GM12878 (cell line): ENCODE measurements at places on chromosomes 2 and 18. TPM values are rescaled to one million over a fixed set of nuclear protein-coding genes. Genes with fewer than 3 reads are reported as not detected.
A peak's percentile ranks its signal among the peaks of the same experiment; 100 is the strongest.

The M1AP gene
- polyA plus RNA-seq, result not detected in 2 replicates

The AP1S3 gene
- 14.3 and 14.6 TPM in 2 replicates for polyA plus RNA-seq

The VWA3B gene
- polyA plus RNA-seq, result 0.24 and 0.47 TPM in 2 replicates

The AQP12B gene
- polyA plus RNA-seq, result not detected in 2 replicates

The PROM2 gene
- polyA plus RNA-seq, result not detected in 2 replicates

The NT5C1B gene
- 0.40 and 0.41 TPM in 2 replicates for polyA plus RNA-seq

The OR6B2 gene
- polyA plus RNA-seq, result not detected in 2 replicates

The C2orf80 gene
- not detected in 2 replicates for polyA plus RNA-seq

The STK11IP gene
- 11.3 and 14.9 TPM in 2 replicates for polyA plus RNA-seq

The FAM237A gene
- polyA plus RNA-seq, result not detected in 2 replicates

The IL1RN gene
- polyA plus RNA-seq, result not detected in 2 replicates

The MAP3K19 gene
- polyA plus RNA-seq, result not detected in 2 replicates

The ATP6V1B1 gene
- polyA plus RNA-seq, result not detected in 2 replicates

The TMEM178A gene
- not detected in 2 replicates for polyA plus RNA-seq

The ADCYAP1 gene
- not detected in 2 replicates for polyA plus RNA-seq

DNA sequence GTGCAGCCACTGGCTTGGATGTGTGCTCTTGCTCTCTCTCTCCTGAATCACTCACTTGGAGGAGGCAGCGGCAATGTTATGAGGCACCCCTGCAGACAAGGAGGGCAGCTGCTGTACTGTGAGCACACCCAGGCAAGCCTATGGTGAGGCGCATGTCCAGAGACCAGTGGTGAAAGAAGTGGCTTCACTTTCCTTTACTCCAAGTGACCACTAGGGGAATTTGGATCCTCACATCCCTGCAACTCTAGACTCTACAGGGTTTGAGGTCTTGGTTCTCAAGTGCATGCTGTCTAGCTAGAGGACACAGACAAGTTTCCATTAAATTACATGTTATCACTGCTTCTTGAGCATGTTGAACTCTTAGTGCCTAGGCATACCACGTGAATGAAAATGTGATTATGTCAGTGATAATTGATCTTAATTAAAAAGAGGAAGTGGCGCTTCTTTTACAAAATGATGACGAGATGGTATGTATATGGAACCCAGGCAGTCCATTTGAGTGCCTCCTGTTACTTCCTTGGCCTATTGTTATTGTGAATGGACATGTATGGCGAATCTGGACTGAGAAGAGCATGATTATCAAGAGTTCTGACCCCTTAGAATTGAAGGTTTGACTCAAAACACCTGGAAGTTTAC is 181.0 kb upstream of the CDH2 start:
- no peak overlapping the region for H3K4me3 ChIP-seq
- H3K36me3 ChIP-seq, result no peaks in the 10 kb centered on the region
- H3K27ac ChIP-seq, result no peak overlapping the region
- H3K27me3 ChIP-seq, result no peaks in the 10 kb centered on the region
- DNase-seq, result no peak

DNA sequence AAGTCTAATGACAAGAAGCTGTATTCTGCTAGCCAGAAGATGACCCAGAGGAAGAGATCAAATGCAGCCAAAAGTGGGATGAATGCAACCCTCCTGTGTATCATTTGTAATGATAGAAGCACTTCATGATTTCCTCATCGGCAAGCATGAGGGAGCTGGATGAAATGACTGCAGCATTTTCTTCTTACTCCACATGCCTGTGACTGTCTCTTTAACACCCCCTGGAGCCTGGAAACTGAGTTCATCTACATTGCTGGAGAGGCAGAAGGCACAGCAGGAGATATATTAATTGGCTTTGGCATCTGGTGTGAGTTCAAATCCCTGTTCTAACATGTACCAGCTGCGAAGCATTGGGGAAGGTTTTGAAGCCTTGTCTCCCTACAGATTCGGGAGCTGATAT is 37.7 kb downstream of the ID2 start:
- H3K4me3 ChIP-seq, result no peak overlapping the region
- no peak for DNase-seq
- H3K27me3 ChIP-seq, result no peaks in the 10 kb centered on the region
- H3K27ac ChIP-seq, result no peak overlapping the region

- no peak for DNase-seq
- H3K4me1 ChIP-seq, result no peaks in the 10 kb centered on the region
- H3K27ac ChIP-seq, result no peak overlapping the region
Observed at GRCh38 chr2:229653531-229653930, 60.8 kb downstream of the DNER start.

- no peak overlapping the region for H3K27ac ChIP-seq
- no peak for DNase-seq
- H3K27me3 ChIP-seq, result no peaks in the 10 kb centered on the region
- H3K4me3 ChIP-seq, result no peak overlapping the region
Observed at GRCh38 chr2:108316461-108317258, 28.0 kb downstream of the SULT1C2 start.

GRCh38 chr2:191895743-191896142 is 48.9 kb upstream of the CAVIN2 start:
- H3K27ac ChIP-seq, result no peak overlapping the region
- H3K4me1 ChIP-seq, result no peaks in the 10 kb centered on the region
- no peaks in the 10 kb centered on the region for H3K36me3 ChIP-seq
- H3K27me3 ChIP-seq, result no peaks in the 10 kb centered on the region

DNA sequence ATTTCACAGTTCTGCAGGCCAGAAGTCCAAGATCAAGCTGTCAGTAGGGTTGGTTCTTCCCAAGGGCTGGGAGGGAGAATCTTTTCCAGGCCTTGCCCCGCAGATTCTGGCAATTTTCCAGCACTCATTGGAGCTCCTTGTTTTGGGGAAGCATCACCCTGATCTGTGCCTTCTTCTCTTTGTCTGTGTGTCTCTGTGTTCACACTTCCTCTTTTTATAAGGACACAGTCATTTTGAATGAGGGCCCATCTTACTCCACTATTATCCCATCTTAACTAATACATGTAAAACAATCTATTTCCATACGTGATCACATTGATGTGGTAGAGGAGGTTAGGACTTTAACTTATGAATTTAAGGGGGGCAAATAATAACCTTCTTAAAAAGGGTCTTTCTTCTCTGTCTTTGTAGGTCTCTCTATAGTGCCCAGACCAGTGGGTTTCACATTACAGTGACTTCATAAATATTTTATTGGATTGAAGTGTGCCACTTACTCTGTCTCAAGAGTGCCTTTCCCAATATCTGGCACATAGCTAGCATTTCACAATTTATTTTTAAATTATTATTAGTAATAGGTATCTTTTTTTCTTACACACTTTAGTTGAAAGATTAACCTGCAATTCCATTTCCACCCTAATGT is 68.9 kb upstream of the CBLN2 start:
- no peak overlapping the region for H3K27ac ChIP-seq
- no peak overlapping the region for H3K4me3 ChIP-seq
- H3K27me3 ChIP-seq, result no peaks in the 10 kb centered on the region
- no peaks in the 10 kb centered on the region for H3K36me3 ChIP-seq
- DNase-seq, result no peak

GRCh38 chr18:27057519-27058234 is 127.4 kb downstream of the CHST9 start:
- no peaks in the 10 kb centered on the region for H3K36me3 ChIP-seq
- H3K27ac ChIP-seq, result no peak overlapping the region
- H3K4me1 ChIP-seq, result no peaks in the 10 kb centered on the region
- no peaks in the 10 kb centered on the region for H3K27me3 ChIP-seq

GRCh38 chr18:27695503-27695902 is 481.4 kb downstream of the CDH2 start:
- H3K4me1 ChIP-seq, result no peaks in the 10 kb centered on the region
- DNase-seq, result no peak
- H3K4me3 ChIP-seq, result no peak overlapping the region
- no peak overlapping the region for H3K27ac ChIP-seq
- no peaks in the 10 kb centered on the region for H3K27me3 ChIP-seq
- H3K36me3 ChIP-seq, result no peaks in the 10 kb centered on the region

DNA sequence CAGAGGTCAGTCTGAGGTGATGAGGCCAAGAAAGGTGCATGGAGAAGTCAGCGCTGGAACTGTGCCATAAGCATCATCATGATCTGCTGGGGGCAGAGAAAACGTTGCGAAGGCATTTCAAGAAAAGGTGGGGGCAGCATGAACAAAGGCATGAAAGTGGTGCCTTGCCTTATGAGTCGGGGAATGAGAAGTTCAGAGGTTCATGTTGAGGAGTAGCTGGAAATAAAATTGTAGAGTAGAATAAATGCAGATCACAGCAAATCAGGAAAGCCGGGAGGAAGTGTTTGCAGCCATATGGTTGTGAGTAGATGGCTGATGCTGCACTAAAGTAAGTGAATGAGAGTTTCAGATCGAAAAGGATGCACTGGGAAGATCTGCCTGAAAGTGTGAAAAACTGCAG is 72.1 kb upstream of the ARL5A start:
- H3K27ac ChIP-seq, result no peak overlapping the region
- H3K36me3 ChIP-seq, result no peaks in the 10 kb centered on the region
- peaks cover 2% of the 10 kb centered on the region; the same call in 1 of the 2 replicates for H3K4me1 ChIP-seq
- H3K4me3 ChIP-seq, result no peak overlapping the region

DNA sequence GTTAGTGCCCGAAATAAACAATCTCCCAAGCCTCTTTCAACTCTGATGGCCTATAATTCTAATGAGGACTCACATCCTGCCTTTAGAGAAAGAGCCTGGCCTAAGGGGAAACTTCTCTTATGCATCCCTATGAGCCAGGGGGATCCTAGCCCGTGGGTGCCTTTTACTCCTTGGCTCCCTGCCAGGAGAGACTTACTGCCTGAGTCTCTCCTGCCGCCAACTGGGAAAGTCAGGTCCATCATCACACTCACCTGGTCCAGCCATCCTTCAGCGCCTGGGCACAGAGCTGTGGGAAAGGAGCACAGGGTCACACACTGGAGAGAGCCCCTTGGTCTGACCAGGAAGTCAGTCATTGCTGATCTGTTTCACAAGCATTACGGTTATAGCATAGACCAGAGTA is 24.1 kb downstream of the ENOSF1 start:
- peaks cover 6% of the 10 kb centered on the region; the same call in 1 of the 2 replicates for H3K36me3 ChIP-seq
- no peak overlapping the region for H3K4me3 ChIP-seq
- no peak overlapping the region for H3K27ac ChIP-seq
- H3K4me1 ChIP-seq, result no peaks in the 10 kb centered on the region

- DNase-seq, result no peak
- H3K27ac ChIP-seq, result no peak overlapping the region
- H3K36me3 ChIP-seq, result no peaks in the 10 kb centered on the region
- no peak overlapping the region for H3K4me3 ChIP-seq
- H3K4me1 ChIP-seq, result no peaks in the 10 kb centered on the region
- no peaks in the 10 kb centered on the region for H3K27me3 ChIP-seq
Observed at GRCh38 chr2:230012267-230012884, 56.3 kb downstream of the SLC16A14 start.

DNA sequence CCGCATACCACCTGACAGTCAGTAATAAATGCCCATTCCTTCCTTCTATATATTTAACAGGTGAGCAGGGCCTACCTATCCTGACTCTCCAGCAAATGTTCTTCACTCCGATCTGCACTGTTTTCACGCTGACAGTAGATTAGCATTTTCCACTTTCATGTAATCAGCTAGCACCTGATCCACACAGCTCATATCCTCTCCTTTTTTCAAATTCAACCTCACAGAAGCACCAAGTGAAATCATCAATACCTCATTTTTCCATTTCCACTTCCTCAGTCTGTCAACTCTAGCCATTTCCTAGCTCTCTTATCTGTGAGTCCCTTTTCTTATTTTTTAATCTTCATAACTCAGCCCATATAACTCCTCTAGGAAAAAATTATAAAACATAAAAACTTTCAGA is 402.8 kb downstream of the ZEB2 start:
- no peak overlapping the region for H3K4me3 ChIP-seq
- no peaks in the 10 kb centered on the region for H3K4me1 ChIP-seq
- H3K36me3 ChIP-seq, result no peaks in the 10 kb centered on the region
- no peaks in the 10 kb centered on the region for H3K27me3 ChIP-seq

- no peaks in the 10 kb centered on the region for H3K4me1 ChIP-seq
- H3K27me3 ChIP-seq, result no peaks in the 10 kb centered on the region
- H3K36me3 ChIP-seq, result no peaks in the 10 kb centered on the region
- DNase-seq, result no peak
- no peak overlapping the region for H3K27ac ChIP-seq
- H3K4me3 ChIP-seq, result no peak overlapping the region
Observed at GRCh38 chr2:106614511-106615291, 127.5 kb downstream of the CD8B2 start.

GRCh38 chr2:45786030-45786835 is 134.8 kb downstream of the PRKCE start:
- H3K36me3 ChIP-seq, result no peaks in the 10 kb centered on the region
- H3K27ac ChIP-seq, result no peak overlapping the region
- DNase-seq, result no peak
- H3K4me1 ChIP-seq, result peaks cover 12% of the 10 kb centered on the region
- no peak overlapping the region for H3K4me3 ChIP-seq
- no peaks in the 10 kb centered on the region for H3K27me3 ChIP-seq

- H3K27me3 ChIP-seq, result no peaks in the 10 kb centered on the region
- no peak overlapping the region for H3K27ac ChIP-seq
- H3K4me3 ChIP-seq, result no peak overlapping the region
- H3K36me3 ChIP-seq, result no peaks in the 10 kb centered on the region
- H3K4me1 ChIP-seq, result no peaks in the 10 kb centered on the region
- DNase-seq, result no peak
Observed at GRCh38 chr18:67467188-67467587, 49.3 kb downstream of the DSEL start.

- no peaks in the 10 kb centered on the region for H3K36me3 ChIP-seq
- H3K4me3 ChIP-seq, result no peak overlapping the region
- DNase-seq, result no peak
- H3K27me3 ChIP-seq, result no peaks in the 10 kb centered on the region
- H3K27ac ChIP-seq, result no peak overlapping the region
- peaks cover 9% of the 10 kb centered on the region for H3K4me1 ChIP-seq
Observed at GRCh38 chr2:219658874-219659273, 31.4 kb downstream of the SLC4A3 start.

DNA sequence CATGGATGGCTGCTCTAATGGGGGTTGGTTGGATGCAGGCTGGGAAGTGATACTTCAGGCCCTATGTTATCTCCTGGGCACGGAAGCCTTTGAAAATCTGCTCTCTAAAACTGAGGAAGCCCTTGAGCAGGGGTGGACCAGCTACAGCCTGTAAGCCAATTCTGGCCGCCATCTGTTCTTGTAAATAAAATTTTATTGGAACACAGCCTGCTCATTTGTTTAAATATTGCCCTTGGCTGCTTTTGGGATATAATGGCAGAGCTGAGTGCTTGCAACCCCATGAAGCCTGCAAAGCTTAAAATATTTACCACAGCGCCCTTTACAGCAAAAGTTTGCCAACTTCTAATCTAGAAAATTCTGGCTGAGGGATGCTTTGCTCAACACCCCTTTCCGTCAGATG is 11.9 kb upstream of the IGFBP2 start:
- H3K4me3 ChIP-seq, result no peak overlapping the region
- H3K4me1 ChIP-seq, result peaks cover 3% of the 10 kb centered on the region; the same call in 1 of the 2 replicates
- H3K27me3 ChIP-seq, result no peaks in the 10 kb centered on the region
- no peak overlapping the region for H3K27ac ChIP-seq

DNA sequence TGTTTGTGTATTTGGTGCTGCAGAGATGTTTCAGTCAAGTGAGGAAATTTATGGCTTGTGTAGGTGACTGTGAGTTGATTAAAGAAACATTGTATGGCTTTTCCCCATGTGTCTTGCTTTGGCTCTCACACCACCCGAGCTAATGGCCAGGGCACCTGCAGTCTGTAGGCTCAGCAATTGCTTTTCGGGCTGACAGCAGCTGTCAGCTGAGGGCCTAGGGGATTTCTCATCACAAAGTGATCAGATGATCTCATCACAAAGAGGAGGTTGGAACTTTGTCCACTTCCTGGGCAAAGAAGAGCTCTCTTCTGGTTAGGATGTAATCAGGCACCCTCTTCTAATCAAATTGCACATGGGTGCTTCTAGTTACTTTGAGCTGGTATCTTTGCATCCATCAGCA is 632.2 kb downstream of the SLC4A3 start:
- no peaks in the 10 kb centered on the region for H3K27me3 ChIP-seq
- H3K4me3 ChIP-seq, result no peak overlapping the region
- H3K27ac ChIP-seq, result no peak overlapping the region

- peaks cover 1% of the 10 kb centered on the region for H3K36me3 ChIP-seq
- DNase-seq, result no peak
- H3K27ac ChIP-seq, result peak overlapping the region; percentile 67
- H3K4me1 ChIP-seq, result peaks cover 67% of the 10 kb centered on the region
Observed at GRCh38 chr18:63186520-63187222, 132.9 kb downstream of the BCL2 start.
